ENCODE measurements at places on chromosomes 2 and 18.

GRCh38 chr2:62741954-62742722, 36.6 kb downstream of the EHBP1 start:
- no peak for DNase-seq

- DNase-seq: peak; percentile 42
Observed at GRCh38 chr2:232880764-232881351, 10.8 kb downstream of the SNORC start.

- peak; percentile 88 for DNase-seq
Observed at GRCh38 chr2:38665854-38666555, at the start of gene GALM. Gene GALM (plus strand): TSS chr2:38666114. CDS start chr2:38666162, 48 bp downstream.

DNA sequence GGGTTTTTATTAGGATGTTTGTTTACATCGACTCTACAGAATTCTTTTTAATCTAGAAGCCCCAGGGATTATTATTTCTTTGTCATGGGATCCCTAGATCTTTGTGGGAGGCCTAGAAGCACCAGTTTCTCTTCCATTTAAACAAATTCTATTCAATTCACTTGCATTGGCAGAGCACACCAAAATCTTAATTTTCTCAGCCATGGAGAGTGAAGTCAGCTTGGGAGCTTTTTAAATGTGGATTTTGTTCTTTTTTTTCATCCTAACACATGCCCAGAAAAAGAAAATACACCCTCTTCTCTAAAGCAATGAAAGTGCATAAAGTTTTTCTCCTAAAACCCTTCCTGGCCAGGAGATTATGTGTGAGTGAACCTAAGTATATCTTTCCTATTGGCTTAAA, 38.5 kb downstream of the CDCA7 start:
- no peak for DNase-seq

- DNase-seq: peak; percentile 46
Observed at GRCh38 chr2:167869200-167869599, 378.2 kb downstream of the STK39 start.

GRCh38 chr2:222108957-222109585, 189.7 kb downstream of the PAX3 start:
- DNase-seq: no peak

DNA sequence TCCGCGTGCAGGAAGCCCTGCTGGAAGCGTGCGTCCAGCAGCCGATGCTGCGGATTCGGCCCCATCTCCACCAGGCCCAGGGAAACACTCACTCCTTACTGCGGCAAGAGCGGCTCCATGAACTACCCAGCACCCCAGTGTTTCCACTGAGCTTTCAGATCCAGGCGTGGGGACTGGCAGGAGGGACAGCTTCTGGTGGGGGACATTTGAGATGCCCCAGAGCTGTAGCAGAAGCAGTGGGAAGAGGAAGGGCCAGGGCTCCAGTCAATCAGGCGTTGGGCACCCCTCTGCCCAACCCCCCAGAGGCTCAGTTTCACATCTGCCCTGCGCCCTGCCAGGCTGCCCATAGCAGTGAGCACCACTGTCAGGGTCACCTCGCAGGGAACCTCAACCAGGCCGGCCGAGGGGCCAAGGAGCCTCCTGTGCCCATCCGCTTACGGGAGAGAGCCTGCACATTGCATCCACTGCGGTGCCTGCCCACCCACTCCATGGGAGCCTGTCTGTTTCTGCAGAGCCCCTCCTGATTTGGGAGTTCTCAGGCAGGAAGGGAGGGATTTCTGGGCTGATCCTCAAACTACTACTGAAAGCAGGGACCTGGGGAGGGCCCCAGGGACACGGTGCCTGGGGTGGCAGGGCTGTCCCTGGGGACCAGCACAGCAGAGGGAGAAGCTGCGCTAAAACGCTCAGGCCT, 4.6 kb downstream of the AGXT start:
- peak; percentile 57 for DNase-seq

- peak; percentile 61 for DNase-seq
Observed at GRCh38 chr2:46870051-46870839, 45.4 kb downstream of the MCFD2 start.

DNA sequence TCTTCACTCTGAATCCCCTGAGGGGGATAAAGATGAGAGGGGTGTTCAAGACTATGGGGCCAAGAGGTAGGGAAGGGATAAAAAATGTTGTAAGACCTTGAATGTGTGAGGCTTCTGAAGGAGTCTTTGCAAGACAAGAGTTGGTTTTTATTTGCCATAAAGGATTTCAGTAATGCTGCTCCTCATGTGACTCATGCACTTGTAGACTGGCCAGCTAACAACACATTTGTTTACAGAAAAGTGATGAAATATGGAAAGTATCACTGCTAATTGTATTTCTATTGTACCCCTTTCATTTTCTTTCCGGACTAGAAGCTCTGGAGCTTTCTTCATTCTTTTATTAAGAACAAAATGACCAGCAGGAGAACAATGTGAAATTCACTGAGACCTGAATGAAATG, 782.1 kb downstream of the EPHA4 start:
- no peak for DNase-seq

GRCh38 chr2:43542285-43542933, 53.4 kb downstream of the THADA start:
- DNase-seq: peak; percentile 10
